Stimulated activated CD8-positive, alpha-beta memory T cell treated with anti-CD3 and anti-CD28 coated beads, Interleukin-2, amount 100 ng/mL, for 1 hour (primary cell): ENCODE measurements at places on chromosomes 12 and 14.

DNA sequence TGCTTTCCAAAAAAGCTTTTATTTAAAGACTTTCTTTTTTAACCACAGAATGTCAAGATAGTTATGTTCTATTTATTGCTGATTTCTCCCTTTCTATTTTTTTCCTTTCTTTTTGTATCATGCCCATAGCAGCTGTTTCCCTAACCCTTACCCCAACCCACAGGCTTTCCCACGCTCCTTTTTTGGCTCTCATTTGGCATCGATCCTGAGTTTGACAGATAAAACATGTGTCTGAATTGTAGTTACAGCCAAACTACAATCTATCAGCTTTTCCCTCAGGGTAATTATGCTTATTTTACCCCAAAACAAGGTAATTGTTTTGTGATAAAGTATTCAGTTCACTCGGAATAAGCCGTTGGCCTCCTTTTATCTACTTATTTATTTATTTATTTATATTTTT is 46.7 kb downstream of the PDE3A start:
- DNase-seq: no peak

DNA sequence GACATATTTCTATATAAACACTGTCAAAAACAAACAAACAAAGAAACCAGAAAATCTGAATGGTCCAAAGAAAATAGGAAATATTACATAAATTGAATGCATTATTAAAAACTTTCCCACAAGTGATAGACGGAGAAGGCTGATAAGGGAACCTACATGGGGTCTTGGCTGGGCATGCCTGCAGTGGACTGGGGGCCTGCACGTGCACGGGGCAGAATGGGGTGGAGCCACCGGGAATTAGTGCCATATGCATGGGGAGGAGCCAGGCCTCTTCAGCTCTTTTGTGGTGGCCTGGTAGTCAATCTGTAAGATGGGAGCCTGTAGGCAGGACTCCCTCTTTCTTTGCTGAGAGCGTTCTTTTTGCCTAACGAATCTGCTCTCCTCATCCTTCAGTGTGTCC is 1031.7 kb upstream of the FBXO33 start:
- no peak for DNase-seq

DNA sequence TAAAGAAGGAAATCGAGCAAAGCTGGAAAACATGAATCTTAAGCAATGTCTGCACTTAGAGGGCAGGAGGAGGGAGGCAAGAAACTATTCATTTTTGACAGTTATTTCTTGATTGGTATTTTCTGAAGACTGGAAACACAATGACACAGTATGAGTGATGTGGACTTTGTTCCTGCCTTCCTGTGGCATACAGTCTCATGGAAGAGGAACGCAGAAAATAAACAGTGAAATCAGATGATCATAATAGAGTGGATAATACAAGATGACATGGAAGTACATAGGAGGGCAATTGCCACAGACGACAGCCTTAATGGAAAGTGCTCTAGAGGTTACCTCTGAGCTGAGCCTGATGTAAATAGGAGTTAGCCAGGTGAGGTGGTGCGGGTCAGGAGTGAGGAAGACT is 140.4 kb upstream of the MAX start:
- DNase-seq: no peak

- no peak for DNase-seq
Measured at GRCh38 chr12:26198742-26199141, 3.4 kb downstream of the SSPN start.

- no peak for DNase-seq
Measured at GRCh38 chr14:94126800-94127199, 2.6 kb downstream of the IFI27L2 start.

GRCh38 chr12:130347588-130347987 is 9.9 kb downstream of the PIWIL1 start:
- no peak for DNase-seq

- no peak for DNase-seq
Measured at GRCh38 chr12:105348561-105348960, 18.1 kb downstream of the C12orf75 start.

DNA sequence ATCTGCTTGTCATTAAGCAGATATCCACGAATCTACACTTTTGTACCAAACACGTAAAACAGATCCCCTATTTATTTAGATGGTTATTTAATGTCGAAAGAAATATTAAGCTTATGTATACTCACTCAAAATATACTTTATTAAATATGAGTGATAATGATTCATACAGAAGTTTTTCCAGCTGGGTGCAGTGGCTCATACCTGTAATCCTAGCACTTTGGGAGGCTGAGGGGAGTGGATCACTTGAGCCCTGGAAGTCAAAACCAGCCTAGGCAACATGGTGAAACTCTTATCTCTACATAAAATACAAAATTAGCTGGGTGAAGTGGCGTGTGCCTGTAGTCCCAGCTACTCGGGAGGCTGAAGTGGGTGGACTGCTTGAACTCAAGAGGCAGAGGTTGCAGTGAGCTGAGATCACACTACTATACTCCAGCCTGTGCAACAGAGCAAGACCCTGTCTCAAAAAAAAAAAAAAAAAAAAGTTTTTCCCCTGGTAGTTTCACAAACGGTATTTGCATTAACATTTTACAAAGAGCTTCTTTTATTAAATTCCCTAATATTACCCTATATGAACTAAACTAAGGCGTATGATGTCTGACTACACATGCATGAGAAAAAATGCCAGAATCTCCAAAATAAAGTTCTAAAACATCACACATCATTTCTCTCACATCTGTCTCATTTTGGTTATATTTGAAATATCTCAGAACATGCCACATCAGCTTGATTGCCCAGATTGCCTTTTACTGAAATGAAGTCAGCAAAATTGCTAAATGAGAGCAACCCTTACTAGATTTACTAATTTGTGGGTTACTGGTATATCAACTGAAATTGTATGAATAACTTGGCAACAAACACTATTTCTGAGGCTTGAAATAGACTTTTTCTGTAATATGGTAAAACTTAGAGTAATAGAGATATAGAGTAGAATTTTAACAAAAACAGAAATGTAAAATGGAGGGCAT is 74.9 kb downstream of the PAWR start:
- DNase-seq: no peak

DNA sequence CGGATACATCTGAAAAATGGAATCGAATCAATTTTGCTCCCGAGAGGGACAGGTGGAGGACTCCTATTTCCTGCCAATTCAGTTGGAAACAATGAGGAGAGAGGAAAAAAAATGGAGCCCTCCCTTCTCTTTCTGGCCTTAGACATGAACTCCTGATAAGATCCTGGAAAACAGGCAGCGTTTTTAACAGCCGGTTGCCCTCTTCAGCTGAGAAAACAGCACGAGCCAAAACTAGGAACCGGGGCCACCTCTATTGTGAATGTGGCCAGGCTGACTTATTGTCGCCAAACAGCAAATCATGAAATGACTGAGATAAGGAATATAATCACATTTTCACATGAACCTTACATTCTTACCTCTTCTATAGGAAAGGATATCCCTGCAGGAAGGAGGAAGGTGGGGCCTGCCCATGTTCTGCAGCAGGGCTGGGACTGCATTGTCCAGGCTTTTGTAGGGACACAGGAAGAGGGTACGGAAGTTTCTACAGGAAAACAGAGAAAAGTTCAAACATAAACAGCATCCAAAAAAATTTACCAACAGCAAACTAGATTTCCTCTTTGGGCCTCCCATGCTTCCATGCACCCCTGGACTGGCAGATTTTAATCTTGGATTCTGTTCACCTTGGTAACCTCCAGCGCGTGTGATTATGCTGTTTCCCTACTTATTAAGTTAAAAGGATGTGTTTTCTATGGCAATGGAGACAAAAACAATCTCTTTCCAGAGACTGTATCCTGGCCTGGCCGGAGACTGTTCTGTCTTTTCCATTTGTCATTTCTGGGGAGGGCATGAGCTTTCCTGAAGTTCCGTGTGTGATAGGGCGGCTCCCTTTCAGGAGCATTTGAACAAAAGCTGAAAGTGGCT is 29.0 kb upstream of the ELK3 start:
- DNase-seq: no peak

GRCh38 chr12:28278499-28278898 is 88.2 kb downstream of the CCDC91 start:
- DNase-seq: no peak

GRCh38 chr12:111791507-111791906 is 24.8 kb downstream of the ALDH2 start:
- no peak for DNase-seq

- no peak for DNase-seq
Measured at GRCh38 chr12:129119537-129119936, 266.3 kb downstream of the GLT1D1 start.

DNA sequence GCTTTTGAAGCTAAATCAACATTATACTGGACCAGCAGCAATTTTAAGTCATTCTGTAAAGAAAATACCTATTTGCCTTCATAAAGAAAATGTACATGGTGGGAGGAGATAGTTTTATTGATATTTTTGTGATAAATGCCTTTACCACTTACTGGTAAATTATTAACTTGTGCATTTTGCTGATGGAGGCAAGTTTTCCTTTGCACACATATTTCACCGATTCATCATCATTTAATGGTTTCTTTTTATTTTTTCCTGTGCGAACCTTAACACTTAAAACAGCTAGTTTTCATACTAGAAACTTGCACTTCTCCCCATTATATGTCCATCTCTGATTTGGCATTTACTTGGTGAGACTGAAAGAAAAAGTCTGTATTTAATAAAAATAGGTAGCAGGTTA is 239.3 kb downstream of the TRHDE start:
- DNase-seq: no peak

DNA sequence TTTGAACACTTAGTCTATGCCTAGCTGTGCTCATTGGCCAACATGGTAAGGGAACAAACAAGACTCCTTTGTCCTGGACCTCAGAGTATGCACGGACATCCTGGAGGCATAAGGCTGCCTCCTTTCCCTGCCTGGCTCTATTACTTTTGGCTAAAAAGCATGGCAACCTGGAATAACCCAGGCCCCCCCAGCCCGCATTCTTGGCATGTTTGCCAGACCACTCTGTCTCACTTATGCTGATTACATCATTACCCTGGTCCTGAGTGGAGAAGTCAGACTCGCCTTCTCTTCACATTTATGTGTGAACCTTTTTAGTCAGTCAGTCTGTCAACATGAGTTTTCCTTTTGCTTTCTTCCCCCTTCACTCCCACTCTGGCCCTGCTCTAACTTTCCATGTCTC is 58.0 kb upstream of the ELK3 start:
- DNase-seq: no peak

DNA sequence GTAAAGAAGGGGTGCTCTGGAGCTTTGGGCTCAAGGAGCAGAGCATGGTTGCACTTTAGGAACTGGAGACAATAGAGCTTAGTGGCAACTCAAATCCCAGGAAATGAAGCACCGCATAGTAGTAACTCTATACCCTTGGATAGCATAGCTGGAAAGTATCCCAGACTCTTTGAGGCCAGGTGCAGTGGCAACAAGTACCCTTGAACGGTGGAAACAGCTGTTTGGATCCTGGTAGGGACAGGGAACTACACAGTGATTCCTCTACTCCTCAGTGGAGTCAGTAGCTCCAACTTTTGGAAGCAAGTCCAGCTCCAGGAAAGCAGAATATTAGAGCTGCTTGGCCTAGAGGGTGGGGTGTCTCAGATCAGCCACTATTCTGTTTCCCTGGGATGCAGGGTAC is 129.0 kb upstream of the WSCD2 start:
- no peak for DNase-seq

DNA sequence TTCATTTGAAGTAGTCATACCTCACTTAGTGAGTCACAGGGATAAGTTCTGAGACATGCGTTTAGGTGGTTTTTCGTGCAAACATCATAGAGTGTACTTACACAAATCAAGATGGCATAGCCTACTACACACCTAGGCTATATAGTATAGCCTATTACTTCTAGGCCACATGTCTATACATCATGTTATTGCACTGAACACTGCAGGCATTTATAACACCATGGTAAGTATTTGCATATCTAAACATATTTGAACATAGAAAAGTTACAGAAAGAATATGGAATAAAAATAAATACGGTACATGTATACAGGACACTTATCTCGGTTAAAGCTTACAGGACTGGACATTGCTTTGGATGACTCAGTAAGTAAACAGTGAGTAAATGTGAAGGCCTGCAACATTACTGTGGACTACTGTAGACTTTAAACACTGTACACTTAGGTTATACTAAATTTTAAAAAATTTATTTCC is 670.6 kb downstream of the SLC16A7 start:
- no peak for DNase-seq

DNA sequence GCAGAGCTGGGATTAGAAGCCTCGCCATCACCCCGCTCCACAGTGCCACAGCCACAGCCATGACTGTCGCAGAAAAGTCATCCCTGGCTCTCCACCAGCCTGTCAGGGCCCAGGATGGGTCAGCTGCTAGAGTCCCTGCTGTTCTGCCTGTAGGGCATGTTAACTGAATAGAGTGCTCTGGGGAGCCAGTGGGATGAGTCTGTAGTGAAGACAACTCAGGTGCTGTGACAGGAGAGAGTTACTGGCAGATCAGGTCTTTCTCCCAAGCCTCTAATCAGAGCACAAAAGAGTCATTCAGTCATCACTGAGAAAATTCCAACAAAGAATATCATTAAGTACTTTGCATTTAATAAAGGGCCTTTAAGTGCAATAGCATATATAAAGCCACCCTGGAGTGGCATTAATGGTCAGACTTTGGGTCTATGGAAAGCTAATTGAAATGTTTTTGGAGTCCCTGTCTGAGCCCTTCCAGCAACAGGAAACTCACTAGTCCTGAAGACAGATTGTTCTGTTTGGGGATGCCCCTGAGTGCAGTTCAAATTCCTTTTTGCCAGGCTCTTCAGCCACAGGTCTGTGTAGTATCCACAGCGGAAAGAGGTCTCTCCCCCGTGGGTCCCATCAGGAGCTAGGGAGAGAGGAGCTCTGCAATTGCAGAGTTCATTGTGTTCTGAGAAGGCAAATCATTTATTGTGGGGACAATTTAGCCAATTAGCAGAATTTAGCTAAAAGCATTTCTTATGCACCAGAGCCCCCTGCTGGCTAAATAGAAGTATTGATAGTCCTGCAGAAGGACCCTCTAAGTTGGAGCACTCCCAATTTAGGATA is 45.2 kb upstream of the C14orf132 start:
- DNase-seq: no peak

DNA sequence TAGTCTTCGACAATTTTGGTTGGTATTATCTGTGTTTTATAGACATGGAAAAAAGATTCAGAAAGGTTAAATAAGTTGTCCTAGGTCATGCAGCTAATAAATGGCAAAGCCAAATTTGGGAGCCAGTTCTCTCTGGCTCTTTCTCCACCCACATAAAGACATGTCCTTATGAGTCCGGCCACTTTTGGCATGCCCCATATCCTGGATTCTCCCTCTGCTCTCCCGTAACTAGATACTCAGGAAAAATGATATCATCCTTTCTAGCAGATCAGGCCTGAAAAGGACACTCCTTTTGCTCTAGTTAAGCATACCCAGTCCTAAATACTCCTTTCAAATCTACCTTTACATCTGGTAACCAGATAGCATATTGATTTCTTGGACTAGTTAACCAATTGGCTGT is 64.4 kb downstream of the TTLL5 start:
- no peak for DNase-seq

- no peak for DNase-seq
Measured at GRCh38 chr12:28097221-28097620, 93.0 kb upstream of the CCDC91 start.

GRCh38 chr14:31194095-31194494 is 13.5 kb downstream of the HECTD1 start:
- DNase-seq: no peak
